ENCODE measurements at places on chromosomes 11 and 22.
A peak's percentile ranks its signal among the peaks of the same experiment; 100 is the strongest.

- no peak for DNase-seq
Measured at GRCh38 chr22:35891442-35891841, 137.2 kb downstream of the RBFOX2 start.

- no peak for DNase-seq
Measured at GRCh38 chr11:45333001-45333971, 47.1 kb upstream of the SYT13 start.

DNA sequence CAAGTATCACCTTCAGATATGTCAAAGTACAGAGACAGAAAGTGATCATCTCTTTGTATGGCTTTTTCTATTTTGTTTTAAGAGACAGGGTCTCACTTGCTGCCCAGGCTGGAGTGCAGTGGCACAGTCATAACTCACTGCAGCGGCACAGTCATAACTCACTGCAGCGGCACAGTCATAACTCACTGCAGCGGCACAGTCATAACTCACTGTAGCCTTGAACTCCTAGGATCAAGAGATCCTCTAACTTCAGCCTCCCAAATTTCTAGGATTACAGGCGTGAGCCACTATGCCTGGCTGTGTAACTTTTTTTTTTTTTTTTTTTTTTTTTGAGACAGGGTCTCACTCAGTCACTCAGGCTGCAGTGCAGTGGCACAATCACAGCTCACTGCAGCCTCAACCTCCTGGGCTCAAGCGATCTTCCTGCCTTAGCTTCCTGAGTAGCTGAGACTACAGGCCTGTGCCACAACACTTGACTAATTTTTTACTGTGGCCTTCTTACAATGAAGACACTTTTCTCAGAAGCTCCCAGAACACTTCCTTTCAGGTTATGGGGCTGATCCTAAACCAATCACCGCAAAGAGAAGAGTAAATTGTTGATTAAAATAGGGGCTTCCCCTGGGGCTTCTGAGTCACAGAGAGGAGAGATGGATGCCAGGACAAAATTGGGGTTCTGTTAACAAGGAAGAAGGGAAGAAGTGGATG, 9.0 kb upstream of the HIKESHI start:
- DNase-seq = peak; percentile 74

DNA sequence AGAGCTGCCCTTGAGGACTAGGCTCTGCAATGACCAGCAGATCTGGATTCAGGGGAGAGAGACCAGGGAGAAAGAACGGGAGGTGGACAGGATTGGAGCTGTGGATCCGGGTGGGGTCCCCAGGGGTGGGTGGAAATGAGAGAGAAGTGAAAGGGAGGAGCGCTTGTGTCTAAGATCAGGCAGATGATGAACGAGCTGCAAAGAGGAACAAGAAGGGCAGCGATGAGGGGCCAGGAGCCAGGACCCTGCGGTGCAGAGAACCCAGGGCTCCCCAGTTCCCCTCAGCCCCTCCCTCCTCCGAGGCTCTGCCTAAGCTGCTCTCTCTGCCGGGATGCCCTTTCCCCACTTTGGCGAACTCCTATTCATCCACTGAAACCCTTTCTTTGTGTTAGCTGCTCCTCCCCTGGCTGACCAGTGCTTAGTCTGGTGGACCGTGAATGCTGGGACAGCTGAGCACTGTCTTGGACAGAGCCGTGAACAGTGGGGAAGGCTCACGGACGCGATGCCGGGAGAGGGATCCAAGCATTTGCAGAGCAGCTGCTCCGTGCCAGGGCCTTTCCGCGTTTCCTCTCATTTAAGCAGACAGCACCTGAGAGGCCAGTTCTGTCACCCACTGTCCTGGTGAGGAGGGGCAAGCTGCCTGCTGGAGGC, 35.9 kb downstream of the SHISAL1 start:
- DNase-seq = no peak

DNA sequence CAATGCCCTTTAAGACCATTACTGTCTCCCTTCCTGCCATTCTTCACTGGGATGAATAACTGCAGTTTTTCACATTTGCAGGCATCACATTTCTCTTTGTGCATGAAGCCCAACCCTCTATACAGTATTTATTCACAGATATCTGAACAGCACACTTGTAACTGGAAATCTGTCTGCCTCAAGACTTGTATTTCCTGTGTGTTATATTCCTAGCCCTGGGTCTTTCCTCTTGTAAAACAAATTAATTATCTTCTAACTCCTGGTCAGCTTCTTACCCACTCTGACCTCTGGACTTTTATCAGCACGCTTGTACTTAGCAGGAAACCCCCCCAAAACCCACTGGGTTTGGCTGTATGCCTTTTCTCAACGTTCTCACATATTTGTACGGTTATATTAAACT, 2.0 kb downstream of the CSRP3 start:
- no peak for DNase-seq

DNA sequence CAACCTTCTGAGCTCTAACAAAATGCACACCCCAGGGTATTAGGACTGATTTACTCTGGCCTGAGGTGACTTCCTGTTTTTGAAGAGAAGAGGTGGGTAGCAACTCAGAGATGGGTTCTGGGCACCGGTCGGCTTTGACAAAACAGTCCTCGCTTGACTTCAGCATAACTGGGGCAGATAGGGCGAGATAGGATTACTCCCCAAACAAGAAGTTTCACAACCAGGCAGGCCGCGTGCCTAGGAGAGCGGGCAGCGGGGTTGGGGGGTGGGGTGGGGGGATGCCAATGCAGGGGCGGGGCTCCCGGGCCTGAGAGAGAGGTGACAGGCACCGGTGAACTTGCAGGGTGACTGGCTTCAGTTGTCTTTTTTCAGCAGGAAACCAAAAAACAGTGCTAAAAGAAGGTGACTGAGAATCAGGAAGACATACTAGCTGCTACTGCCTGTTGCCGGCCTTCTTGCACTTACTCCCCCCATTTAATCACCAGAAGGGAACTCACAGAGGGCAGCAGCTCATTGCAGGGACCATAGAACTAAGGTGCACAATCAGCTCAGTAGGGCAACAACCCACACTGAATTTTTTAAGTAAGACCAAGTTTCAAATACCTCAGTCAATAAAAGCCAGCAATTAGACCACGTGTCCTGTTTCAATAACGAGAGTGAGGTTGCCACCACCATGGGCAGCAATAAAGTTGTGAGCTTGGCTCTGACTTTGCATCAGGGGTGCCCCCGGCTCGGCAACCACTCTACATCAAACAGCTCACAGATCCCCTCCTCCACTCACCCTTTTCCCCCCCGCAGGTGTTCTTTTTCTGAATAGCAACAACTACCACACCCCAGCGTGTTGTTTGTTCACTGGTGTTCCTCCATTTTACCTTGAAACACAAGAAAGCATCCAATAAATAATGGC, 37.2 kb upstream of the ETS1 start:
- peak; percentile 71 for DNase-seq

DNA sequence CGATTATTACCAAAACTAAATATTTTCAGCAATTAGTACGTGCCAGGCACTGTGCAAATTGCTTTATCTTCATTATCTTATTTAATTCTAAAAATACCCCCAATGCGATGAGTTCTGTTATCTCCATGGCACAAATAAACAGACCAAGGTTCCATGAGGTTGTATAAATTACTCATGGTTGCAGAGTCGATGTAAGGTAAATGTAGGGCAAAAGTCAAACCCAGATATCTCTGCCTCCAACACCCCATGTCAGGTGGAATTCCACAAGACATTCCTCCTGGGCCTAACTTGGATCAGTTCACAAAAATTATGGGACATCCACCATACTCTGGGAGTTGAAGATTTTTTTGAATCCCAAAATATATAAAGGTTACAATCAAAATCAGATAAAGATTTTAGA, 43.7 kb downstream of the ISX start:
- DNase-seq = no peak

GRCh38 chr11:86738568-86738967, 61.8 kb upstream of the PRSS23 start:
- DNase-seq = no peak

DNA sequence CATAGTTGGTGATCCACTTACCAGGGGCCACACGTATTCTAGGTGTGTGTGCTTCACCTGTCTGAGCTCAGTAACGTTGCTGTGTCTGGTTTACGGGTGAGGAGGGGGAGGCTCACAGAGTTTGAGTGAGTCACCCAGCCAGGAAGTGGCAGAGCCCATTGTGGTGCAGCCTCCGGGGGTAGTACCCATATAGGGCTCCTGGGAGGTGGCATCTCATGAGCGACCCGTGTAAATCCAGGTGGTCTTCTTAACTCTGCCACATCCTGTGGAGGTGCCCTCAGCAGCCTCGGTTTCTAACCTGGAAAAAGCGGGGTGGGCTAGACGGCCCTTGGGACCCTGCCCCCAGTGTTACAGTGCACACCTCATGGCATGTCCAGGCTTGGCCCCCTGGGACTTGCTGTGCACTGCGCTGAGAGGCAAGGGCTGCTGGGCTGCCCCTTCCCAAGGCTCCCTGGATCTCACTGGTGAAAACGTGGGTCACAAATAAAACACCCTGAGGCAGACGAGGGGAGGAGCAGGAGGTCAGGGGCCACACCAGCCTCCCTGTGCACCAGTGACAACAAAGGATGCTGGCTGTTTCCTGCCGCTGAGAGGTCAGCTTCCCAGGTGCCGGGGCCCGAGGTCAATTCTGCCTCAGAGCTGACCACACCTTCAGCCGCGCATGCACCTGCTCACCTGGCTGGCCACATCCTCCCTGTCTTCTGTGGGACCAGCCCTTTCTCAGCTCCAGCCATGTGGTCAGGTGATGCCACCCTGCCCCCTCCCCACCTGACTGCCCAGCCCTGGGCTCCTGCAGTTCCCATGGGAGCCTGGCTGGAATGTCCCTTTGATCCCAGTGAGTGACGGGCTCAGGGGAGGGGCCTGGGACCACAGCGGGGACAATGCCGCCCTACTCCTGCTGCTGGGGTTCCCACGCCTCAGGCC, 305.1 kb downstream of the CTTN start:
- no peak for DNase-seq

DNA sequence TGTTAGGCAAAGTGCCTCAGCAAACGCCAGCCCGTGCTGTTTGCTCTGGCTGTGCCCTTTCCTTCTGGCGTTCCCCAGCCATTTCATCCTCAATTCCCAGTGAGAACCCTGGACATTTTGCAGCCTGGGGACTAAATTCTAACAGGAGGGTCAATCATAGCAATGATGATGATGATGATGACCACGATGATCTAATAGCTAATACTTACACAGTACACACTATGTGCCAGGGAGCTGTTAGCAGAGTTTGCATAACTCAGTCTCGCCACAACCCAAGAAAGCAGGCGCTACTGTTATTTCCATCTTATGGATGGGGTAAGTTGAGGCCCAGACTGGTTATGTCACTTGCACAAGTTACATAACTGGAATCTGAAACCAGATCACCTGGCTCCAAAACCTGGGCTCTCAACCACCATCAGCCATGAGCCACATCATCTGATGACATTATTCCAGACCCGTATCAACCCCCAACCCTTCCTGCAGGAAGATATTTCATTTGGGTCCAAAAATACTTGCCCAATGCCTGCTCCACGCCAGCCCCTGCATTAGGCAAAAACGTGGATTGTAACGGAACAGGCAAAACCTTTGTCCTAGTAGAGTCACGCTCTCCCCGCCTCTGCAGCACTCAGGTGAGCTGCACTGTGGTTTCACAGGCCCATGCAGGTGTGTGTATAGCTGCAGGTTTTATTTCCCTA, 132.6 kb upstream of the SERPIND1 start:
- no peak for DNase-seq

- no peak for DNase-seq
Measured at GRCh38 chr11:118439646-118440045, 3.4 kb downstream of the KMT2A start.

DNA sequence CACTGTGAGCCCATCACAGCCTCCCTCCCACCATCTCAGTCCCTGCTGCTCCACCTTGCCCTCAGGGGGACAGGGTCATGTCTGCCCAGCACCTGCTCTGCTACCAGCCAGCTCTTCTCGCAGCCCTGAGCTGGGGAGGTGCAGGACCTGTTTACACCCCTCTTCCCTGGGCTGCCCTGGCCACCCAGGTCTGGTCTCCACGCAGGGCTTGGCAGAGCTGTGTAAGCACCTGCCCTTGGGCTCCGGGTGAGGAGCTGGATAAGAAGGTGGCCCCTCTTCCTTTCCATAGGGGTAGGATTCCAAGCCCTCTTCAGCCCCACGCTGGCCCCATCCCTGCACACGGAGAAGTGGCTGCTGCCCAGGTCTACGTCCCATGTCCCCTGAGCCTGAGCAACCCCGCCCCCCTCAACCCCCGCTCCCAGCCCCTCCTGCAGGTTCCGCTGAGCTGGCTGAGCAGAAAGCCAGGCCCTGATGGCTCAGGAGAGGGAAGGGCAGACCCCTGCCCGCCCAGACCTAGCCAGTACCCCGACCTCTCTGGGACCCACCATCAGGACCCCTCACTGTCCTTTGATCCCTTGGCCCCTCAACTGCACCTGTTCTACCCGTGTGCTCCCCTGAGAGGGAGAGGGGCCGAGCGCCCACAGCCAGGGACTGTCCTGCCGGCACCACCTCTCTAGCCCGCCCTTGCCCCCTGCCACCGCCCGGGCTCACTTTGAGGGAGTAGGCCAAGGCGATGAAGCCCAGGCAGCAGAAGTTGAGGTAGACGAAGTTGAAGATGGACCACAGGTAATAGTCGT, 3.2 kb downstream of the IFITM10 start:
- DNase-seq = no peak

DNA sequence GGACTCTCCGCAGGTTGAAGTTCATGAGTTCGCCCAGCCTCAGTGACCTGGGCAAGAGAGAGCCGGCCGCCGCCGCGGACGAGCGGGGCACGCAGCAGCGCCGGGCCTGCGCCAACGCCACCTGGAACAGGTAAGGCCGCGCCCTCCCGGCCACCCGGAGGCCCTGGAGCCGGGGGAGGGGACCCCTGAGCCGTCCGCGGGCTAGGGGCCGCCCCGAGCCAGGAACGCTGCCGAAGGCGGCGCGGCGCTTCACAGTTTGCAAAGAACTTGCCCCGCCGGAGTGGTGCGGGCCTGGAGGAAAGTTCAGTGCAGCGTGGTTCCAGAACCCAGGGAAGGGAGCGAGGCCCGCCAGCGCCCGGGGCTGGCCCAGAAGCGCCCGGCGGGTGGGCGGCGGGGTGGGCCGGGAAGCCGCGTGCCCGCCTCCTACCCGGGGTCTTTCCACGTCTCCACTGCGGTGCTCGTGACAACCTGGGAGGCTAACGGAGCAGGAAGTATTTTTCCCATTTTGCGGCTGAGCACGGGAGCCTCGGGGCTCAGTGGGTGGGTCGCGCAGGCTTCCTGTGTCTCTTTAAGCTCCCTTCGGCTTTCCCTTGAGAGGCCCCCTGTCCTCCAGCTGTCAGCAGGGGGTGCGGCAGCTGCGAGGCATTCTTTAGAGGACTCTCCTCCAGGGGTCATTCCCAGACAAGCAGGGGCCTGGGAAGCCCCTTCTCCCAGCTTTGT, 635 bp downstream of the PRR5 start:
- DNase-seq = peak; percentile 60

GRCh38 chr11:44983786-44984185, 33.1 kb upstream of the TP53I11 start:
- no peak for DNase-seq

DNA sequence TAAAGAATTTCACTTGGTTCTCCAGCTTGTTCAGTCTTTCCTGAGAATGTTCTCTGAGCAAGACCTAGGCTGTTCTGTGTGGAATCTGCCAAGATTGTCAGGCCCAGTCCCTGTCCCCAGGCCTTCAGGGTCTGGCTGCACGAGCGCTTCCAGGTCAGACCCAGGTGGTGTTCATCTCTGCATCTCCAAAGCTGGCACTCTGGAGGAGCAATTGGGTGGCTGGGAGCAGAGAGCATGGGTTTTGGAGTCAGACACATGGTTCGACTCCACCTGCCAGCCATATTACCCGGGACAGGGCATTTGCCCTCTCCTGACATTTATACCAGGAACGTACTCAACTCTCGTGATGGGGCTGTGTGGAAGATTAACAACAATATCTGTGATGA, 8.8 kb downstream of the CD5 start:
- DNase-seq = no peak

Measured in activated T-cell treated with anti-CD3 and anti-CD28 coated beads, Interleukin-2, amount 50 U/mL, for 48 hours (primary cell).